ENCODE measurements at places on chromosomes 4 and X.
A peak's percentile ranks its signal among the peaks of the same experiment; 100 is the strongest.

GRCh38 chrX:123884809-123885408 lies 25.1 kb downstream of the XIAP start:
- H3K4me1 ChIP-seq: no peaks in the 10 kb centered on the region
- no peak overlapping the region for H3K4me3 ChIP-seq
- H3K27me3 ChIP-seq: no peaks in the 10 kb centered on the region
- no peak for DNase-seq

- H3K27me3 ChIP-seq: no peaks in the 10 kb centered on the region
- DNase-seq: no peak
- no peaks in the 10 kb centered on the region for H3K36me3 ChIP-seq
- H3K4me1 ChIP-seq: no peaks in the 10 kb centered on the region
Observed at GRCh38 chrX:24332878-24333277, 19.0 kb upstream of the SUPT20HL2 start.

DNA sequence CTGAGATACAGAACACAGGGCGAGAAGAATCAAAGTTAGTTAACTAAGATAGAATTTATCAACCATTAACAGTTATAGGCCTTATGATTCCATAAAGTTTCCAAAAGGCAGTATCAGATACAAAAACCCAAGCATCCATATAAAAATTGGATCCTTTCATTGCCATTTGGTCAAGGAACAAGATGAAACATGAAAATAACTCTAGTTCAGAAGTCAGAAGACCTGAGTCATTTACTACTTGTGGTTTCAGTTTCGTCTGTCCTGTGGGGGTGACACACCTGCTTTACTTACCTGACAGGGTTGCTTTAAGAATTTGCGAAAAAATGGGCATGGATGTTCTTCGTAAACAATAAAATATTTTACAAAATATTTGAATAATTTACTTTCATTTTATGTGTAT lies 130.8 kb downstream of the ANAPC10 start:
- no peaks in the 10 kb centered on the region for H3K36me3 ChIP-seq
- no peak overlapping the region for H3K27ac ChIP-seq
- no peak overlapping the region for H3K4me3 ChIP-seq
- no peaks in the 10 kb centered on the region for H3K4me1 ChIP-seq

DNA sequence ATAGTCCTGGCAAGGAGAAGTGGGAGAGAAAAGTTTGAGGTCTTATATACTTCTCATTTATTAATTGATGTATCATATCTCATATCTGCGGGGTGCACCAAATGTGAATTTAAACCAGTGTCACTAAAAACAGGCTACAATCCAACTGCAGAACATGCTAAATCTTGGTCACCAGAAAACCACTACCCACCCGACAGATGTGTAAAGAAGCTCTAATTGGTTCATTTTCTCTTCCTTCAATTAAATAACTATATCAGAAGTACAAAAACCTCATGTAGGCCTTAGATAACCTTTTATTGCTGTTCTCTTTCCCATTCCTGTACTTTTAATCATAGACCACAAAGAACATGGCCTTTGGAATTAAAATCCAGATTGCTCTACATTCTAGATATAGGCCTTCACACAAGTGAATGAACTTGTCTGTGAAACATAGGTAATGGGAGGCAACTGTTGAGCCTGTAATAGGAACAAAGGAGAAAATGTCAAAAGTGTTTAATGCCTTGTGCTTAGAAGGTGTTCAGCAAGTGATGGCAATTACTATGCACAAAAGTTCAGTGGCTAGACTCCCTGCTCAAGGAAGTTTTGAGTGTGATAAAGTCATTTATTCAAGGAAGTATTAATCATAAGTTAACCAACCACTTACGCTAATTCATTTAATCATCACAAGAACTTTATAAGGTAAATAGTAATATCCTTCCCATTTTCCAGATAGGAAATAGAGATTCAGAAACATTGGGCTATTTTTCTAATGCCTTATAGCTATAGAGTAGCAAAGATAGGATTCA lies 425.6 kb downstream of the INPP4B start:
- no peak overlapping the region for H3K4me3 ChIP-seq
- no peaks in the 10 kb centered on the region for H3K27me3 ChIP-seq
- no peak for DNase-seq
- H3K4me1 ChIP-seq: peaks cover 20% of the 10 kb centered on the region
- H3K36me3 ChIP-seq: no peaks in the 10 kb centered on the region
- no peak overlapping the region for H3K27ac ChIP-seq

GRCh38 chrX:21171181-21171580 lies 203.0 kb upstream of the CNKSR2 start:
- no peaks in the 10 kb centered on the region for H3K4me1 ChIP-seq
- no peak overlapping the region for H3K4me3 ChIP-seq
- no peaks in the 10 kb centered on the region for H3K27me3 ChIP-seq
- H3K27ac ChIP-seq: no peak overlapping the region

GRCh38 chrX:34658326-34658725 lies 1.2 kb upstream of the TMEM47 start:
- no peak overlapping the region for H3K4me3 ChIP-seq
- H3K4me1 ChIP-seq: no peaks in the 10 kb centered on the region
- DNase-seq: no peak
- H3K36me3 ChIP-seq: no peaks in the 10 kb centered on the region
- H3K27ac ChIP-seq: no peak overlapping the region

- H3K36me3 ChIP-seq: no peaks in the 10 kb centered on the region
- no peak for DNase-seq
- no peak overlapping the region for H3K27ac ChIP-seq
- no peak overlapping the region for H3K4me3 ChIP-seq
- H3K4me1 ChIP-seq: no peaks in the 10 kb centered on the region
Observed at GRCh38 chrX:55130481-55130880, 41.7 kb downstream of the PAGE2 start.

DNA sequence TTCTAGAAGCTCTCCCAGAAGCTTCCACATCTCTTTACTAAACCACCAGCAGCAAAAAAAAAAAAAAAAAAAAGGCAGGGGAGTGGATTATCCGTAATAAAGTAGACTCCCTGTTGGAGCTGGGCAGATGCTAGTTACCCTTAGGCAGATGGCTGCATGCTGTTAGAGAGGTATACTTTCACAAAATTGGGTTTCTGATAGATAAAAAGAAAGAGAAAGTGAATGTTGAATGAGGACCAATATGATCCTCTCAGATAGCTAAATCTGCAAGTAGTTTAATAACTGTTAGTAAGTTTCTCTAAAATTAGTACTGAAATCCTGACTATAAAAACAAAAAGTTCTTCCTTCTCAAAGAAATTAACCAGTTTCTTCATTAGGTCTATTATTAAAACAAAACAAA lies 195.4 kb downstream of the ANAPC10 start:
- DNase-seq: no peak
- H3K4me3 ChIP-seq: no peak overlapping the region
- no peak overlapping the region for H3K27ac ChIP-seq
- H3K36me3 ChIP-seq: no peaks in the 10 kb centered on the region
- H3K4me1 ChIP-seq: no peaks in the 10 kb centered on the region
- H3K27me3 ChIP-seq: no peaks in the 10 kb centered on the region

DNA sequence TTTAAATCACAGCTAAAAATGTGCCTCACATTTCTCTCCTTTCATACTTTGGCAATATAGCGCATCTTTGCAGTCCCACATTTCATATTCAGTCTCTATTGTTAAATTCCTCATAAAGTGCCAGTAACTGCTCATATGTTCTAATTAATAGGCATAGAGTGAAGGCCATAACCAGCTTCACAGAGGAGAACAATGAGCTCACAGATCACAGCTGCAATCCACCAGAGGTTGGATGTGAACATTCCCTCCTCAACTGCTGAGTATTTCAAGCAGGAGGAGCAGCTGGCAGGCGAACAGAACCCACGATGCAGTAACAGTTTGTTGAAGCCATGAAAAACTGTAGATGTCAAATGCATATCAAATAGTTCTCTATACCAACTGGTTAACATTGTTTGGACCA lies 2088.7 kb upstream of the AGA start:
- no peaks in the 10 kb centered on the region for H3K36me3 ChIP-seq
- no peak overlapping the region for H3K27ac ChIP-seq
- no peak for DNase-seq
- no peak overlapping the region for H3K4me3 ChIP-seq
- H3K4me1 ChIP-seq: no peaks in the 10 kb centered on the region
- no peaks in the 10 kb centered on the region for H3K27me3 ChIP-seq

DNA sequence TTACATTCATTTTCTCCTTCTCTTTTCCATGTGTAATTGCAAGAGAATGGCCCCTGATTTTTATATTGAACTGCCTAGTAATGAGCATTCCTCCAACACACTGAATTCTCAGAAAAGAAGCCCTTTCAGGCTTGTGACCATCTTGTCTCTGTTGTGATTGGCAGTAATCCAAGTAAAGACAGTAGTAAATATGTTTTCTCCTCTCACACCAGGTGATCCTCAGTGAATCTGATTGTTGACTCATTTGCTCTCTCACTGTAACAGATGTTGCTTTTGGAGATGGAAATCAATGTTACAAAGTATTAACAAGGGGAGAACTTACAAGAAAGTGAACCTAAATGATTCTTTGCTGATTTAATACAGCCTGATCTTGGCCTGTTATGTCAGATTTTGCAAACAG lies 271.0 kb downstream of the AFF2 start:
- DNase-seq: no peak
- H3K27me3 ChIP-seq: no peaks in the 10 kb centered on the region
- no peaks in the 10 kb centered on the region for H3K4me1 ChIP-seq
- H3K4me3 ChIP-seq: no peak overlapping the region

- peaks cover 6% of the 10 kb centered on the region for H3K4me1 ChIP-seq
- no peak overlapping the region for H3K4me3 ChIP-seq
- no peaks in the 10 kb centered on the region for H3K36me3 ChIP-seq
- DNase-seq: no peak
- H3K27ac ChIP-seq: no peak overlapping the region
Observed at GRCh38 chrX:30893206-30893605, 4.2 kb upstream of the TAB3 start.

DNA sequence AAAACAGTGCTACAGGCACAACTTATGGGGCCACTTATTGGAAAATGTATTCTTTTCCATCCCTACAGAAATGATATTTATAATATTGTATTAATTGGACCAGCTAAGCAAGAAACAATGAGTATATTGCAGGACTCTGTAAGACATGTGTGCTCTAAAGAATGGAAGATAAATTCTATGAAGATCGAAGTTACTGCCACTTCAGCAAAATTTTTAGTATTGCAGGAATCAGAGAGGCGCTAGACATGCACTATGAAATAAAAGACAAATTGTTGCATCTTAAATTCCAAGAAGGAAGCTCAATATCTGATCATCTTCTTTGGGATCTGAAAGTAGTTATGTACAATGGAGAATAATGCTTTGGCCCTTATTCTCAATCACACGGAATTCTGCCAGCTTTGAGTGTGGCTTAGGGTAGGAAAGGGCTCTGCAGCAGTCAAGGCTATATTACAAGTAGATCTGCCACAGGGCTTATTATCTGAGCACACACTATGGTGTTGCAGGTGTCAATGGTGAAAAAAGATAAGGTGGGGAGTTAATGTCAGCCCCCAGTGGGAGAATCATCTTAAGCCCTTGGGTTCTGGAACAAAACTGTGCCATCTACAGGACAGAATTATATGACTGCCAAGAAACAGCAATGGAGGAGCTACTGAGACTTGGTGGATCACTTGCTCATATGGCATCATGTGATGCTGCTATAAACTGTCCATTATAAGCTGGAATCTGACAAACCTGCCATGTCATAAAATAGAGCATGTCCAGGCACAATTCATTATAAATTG lies 334.0 kb upstream of the NDST3 start:
- no peaks in the 10 kb centered on the region for H3K27me3 ChIP-seq
- no peaks in the 10 kb centered on the region for H3K4me1 ChIP-seq
- no peak overlapping the region for H3K27ac ChIP-seq
- H3K36me3 ChIP-seq: no peaks in the 10 kb centered on the region
- DNase-seq: no peak

DNA sequence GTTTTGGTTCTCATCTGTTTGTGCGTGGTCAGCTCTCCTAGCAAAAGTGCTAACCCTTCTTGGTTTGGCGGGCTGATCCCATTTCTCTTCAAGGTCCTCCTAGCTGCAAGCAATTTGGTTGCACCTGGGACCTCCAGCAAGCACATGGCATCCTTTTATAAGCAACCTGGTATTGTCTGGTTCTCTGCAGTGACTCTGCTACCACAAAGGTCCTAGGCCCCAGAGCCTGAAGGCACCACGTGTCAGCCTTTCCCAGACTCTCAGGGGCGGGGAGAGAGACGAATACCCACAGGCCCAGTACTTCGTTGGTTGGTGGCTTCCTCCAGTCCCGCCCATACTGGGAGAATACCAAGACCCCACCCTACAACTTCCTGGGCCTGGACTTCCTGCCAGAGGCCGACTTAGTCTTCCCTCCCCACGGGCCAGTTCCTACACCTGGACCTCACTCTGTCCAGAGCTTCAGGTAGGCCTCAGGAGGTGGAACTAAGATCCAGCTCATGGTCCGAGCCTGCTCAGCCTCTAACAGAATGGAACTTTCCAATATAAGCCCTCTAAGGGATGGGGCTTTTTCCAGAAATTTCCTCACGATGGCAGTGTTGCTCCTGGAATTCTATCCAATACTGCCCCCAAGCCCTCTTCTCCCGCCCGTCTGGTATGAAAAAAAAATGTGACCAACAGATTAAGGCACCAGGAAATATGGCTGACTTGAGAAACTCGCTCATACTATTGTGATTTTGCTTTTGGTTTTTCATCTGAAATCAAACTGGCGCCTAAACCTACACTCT lies 192.5 kb upstream of the STK26 start:
- no peaks in the 10 kb centered on the region for H3K36me3 ChIP-seq
- DNase-seq: peak; percentile 65
- H3K27ac ChIP-seq: peak overlapping the region; percentile 25
- peak overlapping the region; percentile 7 for H3K4me3 ChIP-seq
- H3K27me3 ChIP-seq: no peaks in the 10 kb centered on the region

GRCh38 chr4:164606478-164606877 lies 147.5 kb upstream of the SMIM31 start:
- no peaks in the 10 kb centered on the region for H3K4me1 ChIP-seq
- no peak overlapping the region for H3K27ac ChIP-seq
- H3K36me3 ChIP-seq: no peaks in the 10 kb centered on the region

DNA sequence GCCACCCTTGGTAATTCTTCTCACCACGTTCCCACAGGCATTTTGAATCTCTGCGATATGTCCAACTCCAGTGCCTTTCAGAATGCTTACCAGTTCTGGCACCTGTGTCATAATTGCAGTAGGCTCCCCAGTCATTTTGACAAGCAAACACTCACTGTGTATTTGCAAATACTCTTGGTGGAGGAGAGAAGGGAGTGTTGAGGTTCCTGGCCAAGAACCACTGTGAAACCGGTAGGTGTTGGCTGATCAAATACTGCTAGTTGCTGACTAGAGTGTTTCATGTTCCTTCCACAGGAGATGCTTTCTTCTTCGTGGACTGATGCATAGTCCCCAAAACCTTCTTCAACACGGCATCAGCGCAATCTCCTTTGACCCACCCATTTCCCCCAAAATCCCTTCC lies 16.0 kb upstream of the NLGN4X start:
- no peak overlapping the region for H3K4me3 ChIP-seq
- H3K27me3 ChIP-seq: no peaks in the 10 kb centered on the region
- H3K27ac ChIP-seq: no peak overlapping the region
- no peaks in the 10 kb centered on the region for H3K4me1 ChIP-seq
- no peak for DNase-seq
- H3K36me3 ChIP-seq: no peaks in the 10 kb centered on the region

Measured in CD8-positive, alpha-beta memory T cell (primary cell).